Activated naive CD4-positive, alpha-beta T cell (primary cell): ENCODE measurements at places on chromosomes 16 and 17.

DNA sequence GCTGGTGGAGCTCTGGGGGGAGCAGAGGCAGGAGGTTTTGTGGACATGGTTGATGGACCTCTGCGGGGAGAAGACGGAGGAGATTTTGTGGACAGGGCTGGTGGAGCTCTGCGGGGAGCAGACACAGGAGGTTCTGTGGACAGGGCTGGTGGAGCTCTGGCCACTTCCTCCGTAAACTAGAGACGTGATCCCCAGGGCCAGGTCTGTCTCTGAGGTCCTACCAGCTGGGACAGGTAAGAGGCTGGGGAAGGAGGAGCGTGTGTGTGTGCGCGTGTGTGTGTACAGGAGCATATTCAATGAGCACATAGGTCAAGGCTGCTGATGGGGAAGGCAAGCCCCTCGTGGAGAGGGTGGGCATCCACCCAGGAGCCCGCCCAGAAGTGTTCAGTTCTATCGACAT lies 20.6 kb downstream of the RPH3AL start:
- no peak for DNase-seq

- no peak for DNase-seq
Measured at GRCh38 chr16:66236301-66236700, 130.2 kb upstream of the CDH5 start.

DNA sequence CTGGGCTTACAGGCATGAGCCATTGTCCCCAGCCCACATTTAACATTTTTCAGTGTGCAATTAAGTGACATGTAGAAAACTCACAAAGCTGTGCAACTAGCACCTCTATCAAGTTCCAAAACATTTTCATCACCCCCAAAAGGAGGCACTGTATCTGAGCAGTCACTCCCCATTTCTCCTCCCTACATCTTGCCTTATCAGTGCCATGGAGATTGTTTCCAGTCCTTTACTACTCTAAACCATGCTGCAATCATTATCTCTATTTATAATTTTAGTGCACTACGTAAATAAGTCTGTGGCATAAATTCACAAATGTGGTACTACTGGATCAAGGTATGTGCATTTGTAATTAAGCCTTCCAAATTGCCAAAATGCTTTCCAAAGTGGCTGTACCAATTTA lies 7.6 kb downstream of the MRPS23 start:
- no peak for DNase-seq

DNA sequence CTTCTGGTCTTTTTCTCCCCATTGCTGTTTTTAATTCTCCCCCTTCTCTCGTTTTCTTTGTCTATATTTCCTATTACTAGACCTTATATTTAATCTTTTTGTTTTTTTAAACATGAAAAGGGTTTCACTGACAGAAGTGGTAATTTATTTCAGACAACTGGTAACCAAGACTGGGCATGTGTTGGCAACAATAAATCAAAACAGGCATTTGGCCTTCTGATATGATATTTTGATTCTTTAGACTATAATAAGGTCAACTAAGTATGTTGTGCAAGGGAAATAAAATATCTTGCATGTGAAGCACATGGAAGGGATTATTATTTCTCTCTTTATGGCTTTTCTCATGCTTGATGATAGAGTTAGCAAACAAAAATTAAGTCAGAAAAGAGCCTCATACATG lies 34.6 kb downstream of the AP2B1 start:
- no peak for DNase-seq

DNA sequence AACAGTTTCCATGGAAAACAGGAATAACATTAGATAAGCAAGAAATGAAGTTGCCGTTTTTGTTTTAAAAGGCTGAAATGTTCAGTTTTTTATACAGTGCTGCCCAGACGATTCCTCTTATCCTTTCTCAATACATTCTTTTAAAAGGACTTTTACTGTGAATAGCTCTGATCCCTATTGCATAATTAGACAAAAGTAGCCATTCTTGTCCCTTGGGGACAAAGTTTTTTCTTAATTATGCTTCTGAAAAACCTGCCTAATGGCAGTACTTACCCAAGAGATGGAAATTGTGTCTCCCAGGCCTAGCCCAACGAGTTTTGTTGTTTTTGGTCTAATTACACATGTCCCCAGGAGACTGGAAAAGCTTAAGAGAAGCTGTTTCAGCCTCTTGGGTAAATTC lies 27.6 kb downstream of the NXPH3 start:
- DNase-seq: no peak

GRCh38 chr16:3281222-3281820 lies 2.0 kb upstream of the ZNF263 start:
- no peak for DNase-seq

DNA sequence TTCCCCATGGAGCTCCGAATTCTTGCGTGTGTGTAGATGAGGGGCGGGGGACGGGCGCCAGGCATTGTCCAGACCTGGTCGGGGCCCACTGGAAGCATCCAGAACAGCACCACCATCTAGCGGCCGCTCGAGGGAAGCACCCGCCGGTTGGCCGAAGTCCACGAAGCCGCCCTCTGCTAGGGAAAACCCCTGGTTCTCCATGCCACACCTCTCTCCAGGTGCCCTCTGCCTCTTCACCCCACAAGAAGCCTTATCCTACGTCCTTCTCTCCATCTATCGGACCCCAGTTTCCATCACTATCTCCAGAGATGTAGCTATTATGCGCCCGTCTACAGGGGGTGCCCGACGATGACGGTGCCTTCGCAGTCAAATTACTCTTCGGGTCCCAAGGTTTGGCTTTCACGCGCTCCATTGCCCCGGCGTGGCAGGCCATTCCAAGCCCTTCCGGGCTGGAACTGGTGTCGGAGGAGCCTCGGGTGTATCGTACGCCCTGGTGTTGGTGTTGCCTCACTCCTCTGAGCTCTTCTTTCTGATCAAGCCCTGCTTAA lies 617 bp upstream of the SENP3 start:
- DNase-seq: peak; percentile 61

DNA sequence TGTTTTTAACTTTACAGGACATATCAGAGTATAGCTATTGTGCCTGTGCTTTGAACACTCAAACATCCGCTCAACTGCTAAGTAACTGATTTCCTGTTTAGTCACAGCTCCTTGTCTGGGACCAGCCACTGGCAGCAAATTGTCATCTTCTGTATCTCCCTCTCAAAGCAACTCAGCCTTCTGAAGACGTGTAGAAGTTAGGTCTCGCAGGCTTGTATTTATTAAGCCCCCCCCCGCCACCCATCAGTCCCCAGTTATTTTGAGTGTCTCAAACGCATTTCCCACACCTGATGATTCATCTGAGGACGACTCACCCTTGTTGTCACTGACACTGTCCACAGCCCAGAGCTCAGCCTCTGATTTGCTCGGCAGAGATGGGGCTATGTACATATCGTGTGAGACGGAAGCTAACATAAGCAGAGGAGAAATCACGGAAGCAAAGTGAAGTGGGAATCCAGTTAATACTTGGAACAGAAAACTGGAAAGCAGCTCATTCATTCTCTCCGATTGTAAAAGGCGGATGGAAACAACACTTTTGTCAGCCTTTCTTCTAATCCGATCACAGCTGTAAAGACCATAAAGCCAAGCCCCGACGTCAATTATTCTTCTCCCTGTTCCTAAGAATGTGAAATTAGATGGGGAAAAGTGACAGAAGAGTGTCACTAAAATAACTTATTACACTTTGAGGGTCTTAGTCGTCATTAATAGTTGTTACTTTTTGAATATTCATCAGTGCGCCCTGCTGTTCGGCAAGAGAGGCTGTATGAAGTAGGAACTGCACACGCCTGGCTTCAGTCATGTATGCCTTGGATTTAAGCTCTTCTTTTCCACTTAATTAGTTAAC lies 64.2 kb downstream of the PITPNC1 start:
- DNase-seq: peak; percentile 64

- no peak for DNase-seq
Measured at GRCh38 chr17:80647746-80648145, 103.1 kb downstream of the RPTOR start.

- DNase-seq: no peak
Measured at GRCh38 chr16:86575754-86576557, 2.4 kb upstream of the FOXL1 start.

DNA sequence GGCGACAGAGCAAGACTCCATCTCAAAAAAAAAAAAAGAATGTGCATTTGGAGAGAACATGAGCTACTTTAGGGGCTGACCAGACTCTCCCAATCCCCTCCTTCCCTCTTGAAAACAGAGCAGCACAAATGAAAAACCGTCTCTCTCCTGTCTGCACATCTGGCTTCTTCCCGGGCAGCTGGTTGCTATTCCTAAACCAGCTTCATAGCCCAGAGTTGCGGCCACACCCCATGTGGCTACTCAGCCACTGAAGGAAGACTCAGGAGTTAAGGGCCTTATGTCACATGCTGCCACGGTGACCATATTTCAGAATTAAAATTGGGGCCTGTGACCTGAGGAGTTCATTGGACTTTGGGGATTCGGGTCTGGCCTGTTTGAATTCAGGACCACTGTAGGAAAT lies 48.3 kb downstream of the KATNIP start:
- no peak for DNase-seq
